K562 (cell line): ENCODE measurements at places on chromosomes 1 and 21.

DNA sequence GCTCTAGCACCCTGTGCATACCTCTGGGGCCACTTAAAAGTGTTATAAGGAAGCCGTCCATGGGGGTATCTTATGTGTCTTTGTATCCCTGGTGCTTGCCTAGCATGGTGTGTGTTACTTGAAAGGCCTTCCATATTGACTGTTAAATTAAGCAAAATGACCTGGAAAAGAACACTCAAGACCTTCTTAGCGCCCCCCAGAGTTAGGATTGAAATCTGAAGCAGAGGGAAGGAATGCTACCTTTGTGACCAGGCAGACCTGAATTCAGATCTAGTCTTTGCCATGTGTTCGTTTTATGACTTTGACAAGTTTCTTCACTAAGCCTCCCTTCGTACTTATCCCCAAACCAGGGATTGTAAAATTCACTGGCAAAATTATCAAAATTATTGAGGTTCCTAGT, 59.9 kb downstream of the SLC22A15 start:
- no peak for DNase-seq

DNA sequence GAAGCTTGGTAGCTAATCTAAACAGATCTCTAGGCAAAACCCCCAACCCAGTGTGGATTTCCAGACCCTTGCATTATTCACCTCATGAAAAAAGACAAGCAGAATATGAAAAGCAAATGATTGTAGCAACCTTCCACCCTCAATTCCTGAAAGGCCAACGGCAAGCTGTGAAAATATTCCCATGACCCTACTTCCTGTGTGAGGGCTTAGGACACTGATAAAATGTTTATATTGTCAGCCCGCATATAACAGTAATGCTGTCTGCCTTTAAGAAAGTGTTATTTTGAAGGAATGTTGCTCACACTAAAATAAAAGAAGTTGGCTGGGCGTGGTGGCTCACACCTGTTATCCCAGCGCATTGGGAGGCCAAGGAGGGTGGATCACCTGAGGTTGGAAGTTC, 233.5 kb upstream of the NRIP1 start:
- no peak for DNase-seq

- DNase-seq = no peak
These were observed 17.4 kb upstream of the CD1D start for GRCh38 chr1:158163000-158163947.

GRCh38 chr1:63448731-63449246, 74.2 kb downstream of the ITGB3BP start:
- DNase-seq = no peak

DNA sequence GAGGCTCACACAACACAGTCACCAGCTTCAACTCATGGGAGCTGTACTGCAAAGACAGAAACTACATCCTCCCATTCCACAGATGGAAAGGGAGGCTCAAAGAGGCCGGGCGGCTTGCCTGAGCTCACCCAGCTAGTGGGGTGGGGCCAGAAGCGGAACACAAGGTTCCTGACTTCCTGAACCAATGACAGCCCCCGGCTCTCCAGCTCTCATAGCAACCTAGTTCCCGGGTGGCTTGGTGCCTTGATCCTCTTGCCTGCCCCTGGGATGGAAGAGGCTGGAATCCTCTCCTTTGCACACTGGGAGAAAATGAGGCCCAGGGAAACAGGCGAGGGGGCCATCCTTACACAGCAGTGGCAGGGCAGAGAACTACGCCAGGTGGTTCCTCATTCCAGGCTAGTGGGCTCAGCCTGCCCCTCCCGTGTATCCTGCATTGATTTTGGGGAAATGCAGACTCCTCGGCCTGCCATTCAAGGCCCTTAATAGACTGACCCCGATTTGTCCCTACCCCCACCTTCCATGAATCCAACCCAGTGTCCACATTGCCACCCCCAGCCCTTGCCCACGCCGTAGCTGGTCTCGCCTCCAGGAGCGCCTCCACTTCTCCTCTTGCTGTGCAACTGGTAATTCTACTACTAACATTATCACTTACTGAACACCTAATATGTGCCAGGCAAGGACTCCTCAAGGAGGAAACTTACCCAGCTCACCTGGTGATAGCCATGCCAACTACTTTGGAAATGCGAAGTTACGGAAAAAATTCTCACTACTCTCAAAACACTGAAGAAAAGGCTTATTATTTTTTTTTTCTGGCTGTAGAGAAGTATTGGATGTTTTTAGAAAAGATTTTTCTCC, 5.0 kb downstream of the RAP1GAP start:
- peak; percentile 53 for DNase-seq

DNA sequence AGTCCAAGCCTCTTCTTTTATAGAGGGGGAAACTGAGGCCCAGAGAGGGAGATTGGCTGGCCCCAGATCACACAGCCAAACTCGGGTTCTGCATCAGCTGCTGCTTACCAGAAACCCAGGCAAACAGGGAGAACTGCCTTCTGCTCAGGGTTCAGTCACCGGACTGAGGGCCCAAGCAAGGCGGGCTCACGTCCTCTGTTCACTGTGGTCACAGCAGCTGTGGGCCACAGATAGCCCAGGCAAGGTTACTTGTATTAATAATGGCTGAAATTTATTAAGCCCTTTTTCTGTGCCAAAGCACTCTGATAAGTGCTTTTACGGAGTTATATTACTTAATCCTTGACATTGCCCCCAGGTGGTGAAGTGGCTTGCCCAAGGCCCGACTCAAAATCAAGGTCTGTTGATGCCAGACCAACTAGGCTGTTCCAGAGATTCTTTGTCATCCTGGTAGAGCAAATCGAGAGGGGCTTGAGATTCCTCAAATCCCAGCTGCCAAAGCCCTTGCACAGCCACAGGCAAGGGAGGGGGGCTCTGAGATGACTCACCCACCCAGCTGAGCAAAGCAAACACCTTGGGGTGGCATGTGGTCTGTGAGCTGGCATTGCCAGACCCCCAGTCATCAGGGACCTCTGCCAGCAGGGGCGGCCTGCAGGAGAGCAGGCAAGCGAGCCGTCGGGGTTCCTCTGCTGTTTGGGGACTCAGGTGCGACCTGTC, 36.5 kb downstream of the EPHB2 start:
- DNase-seq = no peak

DNA sequence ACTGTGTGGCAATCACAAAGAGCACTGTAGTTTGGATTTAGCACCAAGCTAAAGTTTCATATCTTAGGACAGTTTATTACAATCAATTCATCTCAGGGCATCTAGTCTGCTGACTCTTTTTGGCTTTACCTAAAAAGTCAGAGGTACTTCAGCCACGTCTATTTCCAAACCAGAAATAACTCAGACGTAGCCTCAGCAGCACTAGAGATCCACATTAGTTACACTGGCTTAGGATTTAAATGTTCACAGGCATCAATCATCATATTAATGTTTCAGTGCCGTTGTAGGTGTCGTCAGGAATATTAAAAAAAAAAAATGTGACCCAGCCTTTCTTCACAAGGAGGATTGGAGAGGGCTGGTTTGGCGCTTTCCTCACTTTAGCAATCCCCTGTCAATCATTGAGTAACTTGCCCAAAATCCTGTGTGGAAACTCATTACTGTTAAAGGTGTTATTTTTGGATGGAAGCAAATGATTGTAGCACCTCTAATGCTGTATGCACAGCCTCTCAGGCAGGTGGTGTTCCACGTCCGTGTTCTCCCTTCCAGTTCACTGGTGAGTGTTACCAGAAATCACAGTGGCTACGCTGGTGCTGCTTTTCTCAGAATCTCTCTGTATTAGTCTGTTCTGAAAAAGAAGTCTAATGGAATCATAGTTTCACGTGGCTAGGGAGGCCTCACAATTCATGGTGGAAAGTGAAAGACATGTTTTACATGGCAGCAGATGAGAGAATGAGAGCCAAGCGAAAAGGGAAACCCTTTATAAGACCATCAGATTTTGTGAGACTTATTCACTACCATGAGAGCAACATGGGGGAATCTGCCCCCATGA, 45.4 kb downstream of the NEK7 start:
- no peak for DNase-seq

GRCh38 chr1:202564958-202565495, 145.2 kb downstream of the SYT2 start:
- DNase-seq = no peak

DNA sequence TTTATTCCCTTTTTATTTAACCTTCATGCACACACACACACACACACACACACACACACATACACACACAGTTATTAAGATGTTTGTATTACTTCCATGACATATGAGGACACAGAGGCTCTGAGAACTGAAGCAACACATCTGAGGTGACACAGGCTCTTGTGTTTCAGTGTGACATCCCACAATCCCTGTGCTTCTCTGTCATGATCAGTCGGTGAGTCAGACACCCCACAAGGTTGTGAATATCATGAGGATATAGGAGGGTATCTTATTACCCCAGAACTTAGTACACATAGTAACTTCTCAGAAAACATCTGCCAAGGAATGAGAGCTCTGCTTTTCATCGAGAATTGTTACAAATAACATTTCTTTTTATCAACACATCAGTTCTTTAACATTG, 459.3 kb downstream of the PLPP3 start:
- no peak for DNase-seq

DNA sequence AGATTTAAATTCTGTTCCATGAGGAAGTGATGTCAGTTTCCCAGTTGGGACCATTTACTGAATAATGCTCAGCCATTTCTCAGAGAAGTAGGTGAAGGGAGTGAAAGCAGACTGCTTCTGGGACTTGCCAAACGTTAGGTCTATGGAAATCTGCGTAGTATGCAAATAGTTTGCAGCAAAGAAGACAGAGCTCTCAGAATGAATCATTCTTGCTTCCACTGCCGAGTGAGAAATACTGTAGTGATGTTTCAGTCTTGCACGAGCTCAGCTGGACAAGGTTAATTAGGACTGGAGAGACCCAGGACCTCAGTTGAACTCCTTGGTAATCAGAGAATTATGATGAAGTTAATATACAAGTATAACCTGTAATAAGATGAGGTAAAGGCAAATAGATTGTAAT, 317.7 kb upstream of the DAB1 start:
- DNase-seq = no peak

GRCh38 chr1:201598396-201598795, 59.5 kb downstream of the NAV1 start:
- DNase-seq = no peak

DNA sequence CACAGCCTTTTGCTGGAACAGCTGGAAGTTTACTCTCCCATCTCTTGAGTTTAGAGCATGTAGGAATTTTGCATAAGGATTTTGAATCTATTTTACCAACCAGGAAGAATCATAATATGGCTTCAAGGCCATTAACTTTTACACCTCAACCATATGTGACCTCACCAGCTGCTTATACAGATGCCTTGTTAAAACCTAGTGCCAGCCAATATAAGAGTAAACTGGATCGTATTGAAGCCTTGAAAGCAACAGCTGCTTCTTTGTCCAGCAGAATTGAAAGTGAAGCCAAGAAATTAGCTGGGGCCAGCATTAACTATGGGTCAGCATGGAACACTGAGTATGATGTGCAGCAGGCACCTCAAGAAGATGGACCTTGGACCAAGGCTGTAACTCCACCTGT, 65.4 kb downstream of the CEP350 start:
- no peak for DNase-seq

DNA sequence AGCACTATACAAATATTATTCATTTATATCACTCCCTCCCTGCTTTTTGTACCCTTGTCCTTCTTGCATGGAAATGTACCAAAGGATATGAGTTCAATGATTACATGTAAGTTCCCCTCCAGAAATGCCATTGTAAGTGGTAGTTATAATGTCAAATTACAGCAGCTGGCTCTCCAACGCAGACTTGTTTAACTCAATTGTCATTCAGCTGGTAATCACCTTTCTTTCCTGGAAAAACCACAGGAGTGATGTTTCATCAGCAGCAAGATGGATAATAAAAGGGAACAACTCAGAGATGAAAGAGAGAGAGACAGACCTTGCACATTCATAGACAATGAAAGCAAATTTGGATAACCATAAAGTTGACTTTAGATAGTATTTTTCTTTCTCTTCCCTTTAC, 578.6 kb upstream of the PBX1 start:
- DNase-seq = no peak

- no peak for DNase-seq
These were observed 59.9 kb downstream of the CYYR1 start for GRCh38 chr21:26513212-26513611.

- no peak for DNase-seq
These were observed 61.4 kb downstream of the EPHB2 start for GRCh38 chr1:22772014-22772413.
